Stimulated activated CD8-positive, alpha-beta memory T cell treated with anti-CD3 and anti-CD28 coated beads, Interleukin-4, amount 100 ng/mL, for 48 hours (primary cell): ENCODE measurements at places on chromosomes 16 and 17.

DNA sequence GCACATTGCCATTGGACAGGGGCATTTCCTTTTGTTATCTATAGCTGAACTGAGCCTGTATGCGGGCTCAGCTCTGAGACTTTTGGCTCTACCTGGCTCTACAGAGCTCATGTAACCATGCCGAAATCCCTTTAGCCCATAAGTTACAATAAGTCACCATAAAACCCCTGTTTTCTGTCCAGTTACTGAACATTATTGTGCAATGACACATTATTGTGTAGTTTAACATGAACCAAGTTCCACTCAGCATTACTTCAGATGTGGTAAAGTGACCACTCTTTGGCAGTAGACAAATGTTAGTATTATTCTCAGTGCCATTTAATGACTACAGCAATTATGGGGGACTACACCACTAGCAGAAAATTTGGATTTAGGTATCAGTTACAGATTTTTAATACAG lies 65.4 kb upstream of the RASL10B start:
- no peak for DNase-seq

- DNase-seq, result no peak
These were observed 411.3 kb downstream of the SNX29 start for GRCh38 chr16:12387786-12388185.

DNA sequence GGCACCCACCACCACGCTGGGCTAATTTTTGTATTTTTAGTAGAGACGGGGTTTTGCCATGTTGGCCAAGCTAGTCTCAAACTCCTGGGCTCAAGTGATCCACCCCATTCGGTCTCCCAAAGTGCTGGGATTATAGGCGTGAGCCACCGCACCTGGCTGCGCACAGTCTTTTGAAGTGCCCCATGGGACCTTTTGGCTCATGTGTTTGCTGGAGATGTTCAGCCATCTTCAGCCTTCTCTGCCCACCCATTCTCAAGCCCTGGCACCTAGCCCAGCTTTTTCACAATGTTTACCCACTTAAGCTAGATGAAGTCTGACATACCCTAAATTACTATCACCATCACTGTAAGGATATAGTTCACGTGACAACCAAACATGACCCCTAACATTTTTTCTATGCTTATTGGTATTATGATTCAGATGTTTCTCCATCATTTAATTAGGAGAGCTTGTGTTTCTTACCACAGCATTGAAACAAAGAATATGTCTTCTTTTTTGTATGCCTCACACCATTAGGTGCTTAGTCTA lies 32.3 kb downstream of the PECAM1 start:
- DNase-seq, result no peak

GRCh38 chr16:50610331-50611262 lies 62.4 kb downstream of the NKD1 start:
- no peak for DNase-seq
